RCC 7860 (cell line): ENCODE measurements at places on chromosomes 3 and 15.

- no peak for DNase-seq
These were observed 1487.0 kb upstream of the GBE1 start for GRCh38 chr3:83248454-83248853.

DNA sequence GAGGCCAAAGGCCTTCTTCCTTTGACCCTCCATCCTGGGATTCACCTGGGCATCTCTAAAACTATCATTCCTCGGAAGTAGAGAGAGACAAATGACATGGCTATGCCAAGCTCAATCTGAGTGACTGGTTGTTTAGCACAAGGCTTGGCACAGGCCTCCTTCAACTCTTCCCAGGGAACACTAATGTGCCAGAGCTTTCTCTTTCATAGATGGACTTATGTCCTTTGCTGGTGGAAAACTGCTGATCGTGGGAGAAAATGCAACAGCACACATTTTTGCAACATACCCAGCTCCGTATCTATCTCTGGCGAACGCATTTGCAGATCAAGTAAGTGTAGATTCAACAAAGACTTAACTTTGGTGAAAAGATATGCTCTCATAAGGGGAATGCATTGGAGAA is 36.5 kb downstream of the AQP9 start:
- no peak for DNase-seq

- DNase-seq: no peak
These were observed 54.2 kb downstream of the MEIS2 start for GRCh38 chr15:37045859-37046740.

DNA sequence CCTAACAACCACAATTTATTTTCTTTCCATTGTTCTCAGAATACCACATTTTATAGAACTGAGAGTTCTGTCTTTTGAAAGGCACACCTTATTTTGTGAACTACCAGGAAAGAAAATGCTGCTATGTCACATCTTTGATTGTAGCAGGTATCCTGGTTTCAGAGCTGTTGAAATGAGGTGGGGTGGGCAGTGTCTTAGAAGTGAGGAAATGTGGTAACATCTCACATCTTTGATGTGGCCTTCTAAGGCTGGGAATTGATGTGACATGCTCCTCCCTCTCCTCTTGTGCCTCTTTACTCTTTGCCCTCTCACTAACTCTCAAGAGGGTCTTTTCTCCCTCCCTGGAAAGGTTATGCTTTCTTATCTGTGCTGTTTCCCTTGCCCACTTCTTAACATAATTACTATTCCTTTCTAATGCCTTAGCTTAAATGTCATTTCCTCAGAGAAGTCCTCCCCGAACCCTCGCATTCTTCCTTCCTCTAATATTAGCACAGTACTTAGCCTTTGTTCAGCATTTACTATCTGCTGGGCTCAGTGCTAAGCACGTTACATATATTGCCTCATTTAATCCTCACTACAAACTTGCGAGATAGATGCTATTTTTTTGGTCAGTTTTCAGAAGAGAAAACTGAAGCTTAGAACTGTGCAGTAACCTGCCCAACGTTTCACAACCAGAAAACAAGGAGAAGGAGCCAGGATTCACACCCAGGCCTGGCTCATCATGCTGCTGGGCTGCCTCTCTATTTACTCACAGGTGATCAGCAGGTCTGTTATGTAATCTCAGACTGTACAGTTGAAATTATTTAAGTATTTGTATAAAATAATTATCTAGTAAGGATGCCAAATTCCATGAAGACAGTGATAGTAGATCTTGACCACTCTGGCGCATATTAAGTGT is 24.0 kb upstream of the SPTSSB start:
- DNase-seq: no peak

DNA sequence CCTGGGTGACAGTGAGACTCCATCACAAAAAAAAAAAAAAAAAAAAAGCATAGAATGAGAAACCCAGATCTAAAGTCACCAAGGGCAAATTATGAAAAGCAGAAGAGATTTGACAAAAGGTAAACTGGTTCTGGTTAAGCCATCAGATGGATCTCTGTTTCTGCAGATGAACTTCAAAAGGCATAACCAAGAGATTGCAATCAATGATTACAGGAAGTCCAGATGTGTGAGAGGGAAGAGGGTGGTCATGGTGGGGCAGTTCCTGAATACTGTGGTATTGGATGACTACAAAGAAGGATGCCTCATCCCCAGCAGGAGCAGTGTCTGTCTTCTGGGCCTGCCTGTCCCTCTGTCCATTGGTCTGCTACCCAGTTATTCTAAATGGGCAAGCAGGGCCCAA is 3.8 kb downstream of the P4HTM start:
- no peak for DNase-seq

- no peak for DNase-seq
These were observed 125.8 kb downstream of the LPP start for GRCh38 chr3:188279502-188280335.

DNA sequence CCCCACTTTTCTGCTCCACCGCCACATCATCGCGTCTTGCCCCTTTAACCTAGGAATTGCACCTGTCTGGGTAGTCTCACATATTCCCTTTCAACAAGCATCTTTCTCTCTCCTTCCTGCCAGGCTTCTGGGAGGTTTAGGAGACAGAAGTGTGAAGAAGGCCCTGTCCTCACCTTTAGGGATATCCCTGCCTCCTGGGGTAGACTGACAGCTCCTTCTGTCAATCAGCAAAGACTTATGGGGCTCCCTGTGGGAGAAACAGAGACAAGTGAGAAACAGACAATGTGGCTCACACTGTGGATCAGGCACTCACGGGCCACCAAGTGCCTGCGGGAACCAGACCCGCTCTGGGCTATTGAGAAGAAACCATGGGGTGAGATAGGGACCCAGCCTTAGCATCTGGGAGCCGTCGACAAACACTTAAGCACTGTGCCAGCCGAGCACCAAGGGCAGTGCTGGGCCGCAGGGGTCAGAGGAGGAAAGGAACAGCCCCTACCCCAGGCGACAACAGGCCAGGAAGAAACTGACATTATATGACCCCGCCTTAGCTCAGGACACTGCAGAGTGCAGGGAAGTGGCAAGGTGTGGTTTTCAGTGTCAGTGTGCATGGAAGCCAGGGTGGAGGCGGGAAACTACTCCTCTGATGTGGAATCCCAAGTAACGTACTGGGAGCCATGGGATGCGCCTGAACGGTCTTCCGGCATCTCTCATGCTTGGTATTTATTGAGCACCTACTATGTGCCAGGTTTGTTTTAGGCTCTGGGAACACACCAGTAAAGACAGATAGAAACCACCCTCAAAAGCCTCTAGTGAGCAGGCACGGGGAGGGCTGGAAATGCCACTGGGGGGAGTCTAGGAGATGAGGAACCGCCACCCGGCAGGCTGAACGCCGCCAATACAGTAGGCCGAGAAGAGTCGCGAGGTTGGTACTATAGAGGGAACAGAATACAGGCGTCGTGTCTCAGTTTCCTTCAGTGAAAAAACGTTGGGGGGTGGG is 1.8 kb downstream of the EFCC1 start:
- no peak for DNase-seq

GRCh38 chr3:6354653-6355052 is 506.3 kb upstream of the GRM7 start:
- no peak for DNase-seq

DNA sequence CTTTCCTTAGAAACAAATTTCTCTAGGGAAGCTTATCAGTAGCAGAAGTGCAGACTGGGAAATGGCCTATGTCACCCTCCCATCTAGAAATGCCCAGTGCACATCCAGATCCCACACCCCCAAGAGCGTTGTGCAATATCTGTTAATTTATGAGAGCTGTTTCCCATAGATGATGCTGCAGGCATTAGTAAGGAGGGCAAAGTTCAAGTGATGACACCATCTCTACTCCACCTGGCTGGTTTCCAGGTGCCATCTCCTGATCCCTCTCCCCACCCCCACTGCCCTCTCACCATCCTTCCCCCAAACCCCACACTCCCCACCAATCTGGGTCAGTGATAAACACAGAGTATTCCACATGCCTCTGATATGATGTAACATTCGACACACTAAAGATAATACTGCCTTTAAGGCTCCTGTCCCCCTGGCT is 39.4 kb downstream of the AGTR1 start:
- peak; percentile 90 for DNase-seq

DNA sequence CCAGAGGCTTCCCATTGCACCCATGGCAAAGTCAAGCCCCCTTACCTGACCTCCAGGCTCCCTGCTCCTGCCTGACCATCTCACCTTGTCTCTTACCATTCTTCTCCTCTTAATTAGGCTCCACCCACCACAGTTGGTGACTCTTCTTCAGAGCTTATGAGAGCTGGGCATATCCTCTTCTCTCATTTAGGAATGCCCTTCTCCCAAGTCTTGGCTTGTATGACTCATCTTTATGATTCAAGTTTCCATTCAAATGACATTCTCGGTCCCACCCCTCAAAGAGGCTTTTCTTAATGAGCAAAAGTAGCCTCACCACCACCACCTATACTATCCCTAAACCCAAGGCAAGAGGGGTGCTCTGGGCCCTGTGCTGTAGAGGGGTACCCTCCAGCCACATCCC is 55.3 kb upstream of the NUDT16 start:
- DNase-seq: peak; percentile 18

- no peak for DNase-seq
These were observed 48.4 kb downstream of the ARHGEF3 start for GRCh38 chr3:56753206-56753820.

DNA sequence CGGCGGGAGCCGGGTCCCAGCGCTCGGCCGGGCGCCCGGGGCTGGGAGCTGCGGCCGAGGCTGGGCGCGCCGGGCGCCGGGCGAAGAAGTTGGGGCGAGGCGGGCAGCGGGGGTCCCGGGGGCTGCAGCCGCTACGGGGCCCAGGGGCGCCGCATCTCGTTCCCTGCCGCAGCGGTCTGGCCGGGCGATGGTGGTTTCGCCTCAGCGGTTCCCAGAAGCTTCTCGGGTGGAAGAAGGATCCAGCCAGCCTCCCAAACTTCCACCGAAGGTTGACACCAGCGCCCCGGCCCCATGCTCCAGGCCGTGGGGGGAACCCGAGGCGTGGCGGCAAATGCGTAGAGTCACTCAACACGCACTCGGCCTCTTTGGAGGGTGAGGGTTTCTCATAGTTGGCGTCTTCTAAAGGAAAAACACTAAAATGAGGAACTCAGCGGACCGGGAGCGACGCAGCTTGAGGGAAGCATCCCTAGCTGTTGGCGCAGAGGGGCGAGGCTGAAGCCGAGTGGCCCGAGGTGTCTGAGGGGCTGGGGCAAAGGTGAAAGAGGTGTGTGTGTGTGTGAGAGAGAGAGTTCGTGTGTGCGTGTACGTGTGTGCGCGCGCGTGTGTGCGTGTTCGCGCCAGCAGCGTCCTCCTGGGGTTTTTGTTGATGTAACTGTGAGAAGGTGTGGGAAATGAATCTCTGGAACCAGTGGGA is 940 bp downstream of the BOC start:
- no peak for DNase-seq

DNA sequence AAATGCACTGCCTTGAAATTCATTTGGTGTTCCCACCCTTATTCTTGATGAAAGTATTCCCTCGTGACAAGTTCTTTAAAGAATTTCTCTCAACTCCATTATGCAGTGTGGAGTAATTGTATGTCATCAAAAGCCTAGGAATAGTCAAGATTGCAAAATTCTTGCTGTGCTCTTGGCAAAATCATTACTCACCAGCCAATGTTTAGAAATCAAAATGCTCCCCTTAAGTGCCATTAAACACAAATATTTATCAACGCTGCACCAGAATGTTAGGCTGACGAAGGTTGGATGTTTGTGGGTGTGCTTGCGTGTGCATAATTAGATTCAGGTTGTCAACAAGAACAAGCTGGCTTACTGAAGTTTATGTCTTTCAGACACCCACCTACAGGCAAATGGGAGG is 40.5 kb downstream of the SST start:
- DNase-seq: no peak

- DNase-seq: no peak
These were observed 62.7 kb downstream of the KLHL6 start for GRCh38 chr3:183492849-183493179.

GRCh38 chr3:73469331-73469730 is 155.4 kb downstream of the PDZRN3 start:
- no peak for DNase-seq

DNA sequence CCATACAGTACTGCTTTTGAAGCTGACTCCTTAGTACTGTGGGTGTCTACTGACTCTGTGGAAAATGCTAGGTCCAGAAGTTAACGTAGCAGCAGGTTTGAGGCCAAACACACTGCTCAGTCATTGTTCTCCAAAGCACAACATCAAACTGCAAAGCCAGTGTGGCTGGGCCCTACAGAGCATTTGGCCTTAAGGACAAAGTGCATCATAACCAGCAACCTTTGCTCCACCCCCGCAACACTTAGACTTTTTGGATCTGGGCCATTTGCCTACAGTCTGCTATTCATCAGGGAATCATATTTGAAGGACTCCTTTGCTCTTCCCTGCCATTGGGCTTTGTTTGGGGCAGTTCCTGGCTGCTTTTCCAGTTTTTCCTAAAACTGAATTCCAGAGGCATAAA is 43.1 kb upstream of the ARL6 start:
- no peak for DNase-seq
